ENCODE measurements at places on chromosomes 1 and 21.

DNA sequence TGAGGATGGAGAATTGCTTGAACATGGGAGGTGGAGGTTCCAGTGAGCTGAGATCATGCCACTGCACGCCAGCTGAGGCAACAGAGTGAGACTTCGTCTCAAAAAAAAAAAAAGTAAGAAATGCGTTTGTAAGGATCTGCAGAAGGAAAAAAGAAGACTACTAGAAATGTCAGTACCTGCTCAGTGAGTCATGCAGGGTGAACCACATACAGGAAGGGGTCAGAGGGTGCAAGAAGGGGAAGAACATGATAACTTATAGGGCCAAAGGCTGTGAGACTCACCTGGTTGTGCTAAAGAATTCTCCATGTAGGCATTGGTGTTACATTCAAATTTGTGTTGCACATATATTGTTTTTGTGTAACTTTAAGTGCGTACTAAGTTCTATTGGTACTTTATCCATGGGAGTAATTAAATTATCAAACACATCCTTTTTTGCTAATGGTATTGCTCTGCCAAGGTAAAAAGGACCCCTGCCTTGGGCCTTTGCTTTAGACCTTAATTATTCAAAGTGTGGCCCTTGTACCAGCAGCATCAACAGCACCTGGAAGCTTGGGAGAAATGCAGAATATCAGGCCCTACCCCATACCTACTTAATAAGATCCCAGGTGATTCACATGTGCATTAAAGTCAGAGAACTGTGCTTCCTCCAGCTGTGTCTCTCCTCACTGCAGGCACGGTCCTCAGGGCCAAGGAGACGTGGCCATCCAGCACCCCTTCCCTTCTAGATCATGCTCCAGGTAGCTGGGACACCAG, 96.4 kb upstream of the PPP2R5A start:
- no peak for DNase-seq

- DNase-seq: peak; percentile 55
Observed at GRCh38 chr1:165871311-165872067, 44.1 kb downstream of the UCK2 start.

- no peak for DNase-seq
Observed at GRCh38 chr1:59025898-59026426, 242.1 kb upstream of the JUN start.

- no peak for DNase-seq
Observed at GRCh38 chr1:9957726-9958125, 14.5 kb downstream of the NMNAT1 start.

DNA sequence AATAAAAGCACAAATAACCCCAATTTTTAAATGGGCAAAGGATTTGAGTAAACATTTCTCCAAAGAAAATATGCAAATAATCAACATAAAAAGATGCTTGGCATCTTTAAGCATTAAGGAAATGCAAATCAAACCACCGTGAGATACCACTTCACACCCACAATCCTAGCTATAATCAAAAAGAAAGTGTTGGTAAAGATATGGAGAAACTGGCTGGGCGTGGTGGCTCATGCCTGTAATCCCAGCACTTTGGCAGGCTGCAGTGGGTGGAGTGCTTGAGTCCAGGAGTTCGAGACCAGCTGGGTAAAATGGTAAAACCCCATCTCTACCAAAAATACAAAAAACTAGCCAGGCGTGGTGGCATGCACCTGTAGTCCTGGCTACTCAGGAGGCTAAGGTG, 16.9 kb downstream of the ARHGEF11 start:
- no peak for DNase-seq

GRCh38 chr1:98749152-98749756, 87.7 kb downstream of the SNX7 start:
- DNase-seq: no peak

- no peak for DNase-seq
Observed at GRCh38 chr1:172517081-172517480, 15.9 kb upstream of the SUCO start.

Measured in stimulated activated CD4-positive, alpha-beta T cell treated with anti-CD3 and anti-CD28 coated beads, Interleukin-2, amount 100 ng/mL, for 24 hours (primary cell).